ENCODE measurements at places on chromosomes 5 and 9.

- DNase-seq = peak; percentile 50
Measured at GRCh38 chr5:57067597-57067924, 106.3 kb upstream of the GPBP1 start.

- DNase-seq = peak; percentile 51
Measured at GRCh38 chr9:113837334-113837733, 38.8 kb upstream of the ZNF618 start.

DNA sequence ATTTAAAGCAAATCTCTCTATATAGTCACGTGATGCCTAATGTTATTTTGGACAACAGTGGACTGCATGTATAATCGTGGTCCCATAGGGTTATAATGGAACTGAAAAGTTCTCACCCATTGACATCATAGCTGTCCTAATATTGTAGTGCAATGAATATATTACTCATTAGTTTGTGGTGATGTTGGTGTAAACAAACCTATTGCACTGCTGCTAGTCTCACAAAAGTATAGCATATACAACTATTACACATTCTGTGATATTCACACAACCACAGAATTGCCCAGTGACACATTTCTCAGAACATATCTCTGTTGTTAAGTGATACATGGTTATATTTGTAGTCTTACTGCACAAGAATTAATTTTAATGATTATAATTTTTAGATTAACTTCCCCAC lies 37.7 kb downstream of the IPO11 start:
- peak; percentile 23 for DNase-seq

GRCh38 chr9:18668944-18669343 lies 195.0 kb downstream of the ADAMTSL1 start:
- peak; percentile 21 for DNase-seq

DNA sequence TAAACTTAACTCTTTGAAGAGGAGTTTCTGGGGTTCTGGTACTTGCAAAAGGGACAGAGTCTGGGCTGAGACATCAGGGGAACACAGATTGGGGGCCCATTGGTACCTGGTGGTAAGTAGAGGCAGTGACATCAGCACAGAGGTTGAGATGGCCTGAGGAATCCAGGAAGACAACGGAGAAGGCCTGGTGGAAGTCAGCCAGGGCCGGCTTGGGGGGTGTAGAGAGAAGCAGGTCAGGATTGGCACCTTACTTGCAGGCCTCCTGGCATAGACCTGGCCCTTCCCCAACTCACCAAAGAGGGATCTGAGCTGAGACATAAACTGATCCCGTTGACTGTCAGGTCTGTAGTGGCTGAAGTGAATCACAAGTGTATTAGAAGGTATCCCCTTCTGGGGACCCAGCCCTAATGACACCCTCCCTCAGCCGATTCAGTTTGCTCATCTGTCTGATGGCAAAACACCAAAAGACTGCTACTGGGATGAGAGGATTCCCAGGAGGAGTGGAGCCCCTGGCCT lies 5.5 kb downstream of the NOL6 start:
- no peak for DNase-seq

- no peak for DNase-seq
Measured at GRCh38 chr5:94196953-94197352, 421.5 kb downstream of the KIAA0825 start.

DNA sequence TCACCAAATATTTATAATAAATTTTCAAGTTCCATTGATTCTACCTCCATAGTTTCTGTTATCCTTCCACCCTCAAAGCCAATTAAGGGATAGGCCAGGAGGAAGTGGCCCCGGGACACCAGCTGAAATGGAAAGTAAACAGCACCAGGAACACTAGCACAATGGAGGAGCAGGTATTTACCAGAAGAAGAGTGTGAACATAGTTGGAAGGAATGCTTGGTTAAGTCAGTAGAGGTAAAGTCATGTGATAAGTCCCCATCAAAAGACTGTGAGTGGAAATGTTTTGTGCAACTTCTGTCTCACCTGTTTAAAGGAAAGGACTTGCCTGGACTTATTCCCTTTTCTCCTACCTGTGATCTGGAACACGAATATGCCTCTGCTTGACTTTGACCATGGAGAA lies 146.7 kb upstream of the RAI14 start:
- no peak for DNase-seq

DNA sequence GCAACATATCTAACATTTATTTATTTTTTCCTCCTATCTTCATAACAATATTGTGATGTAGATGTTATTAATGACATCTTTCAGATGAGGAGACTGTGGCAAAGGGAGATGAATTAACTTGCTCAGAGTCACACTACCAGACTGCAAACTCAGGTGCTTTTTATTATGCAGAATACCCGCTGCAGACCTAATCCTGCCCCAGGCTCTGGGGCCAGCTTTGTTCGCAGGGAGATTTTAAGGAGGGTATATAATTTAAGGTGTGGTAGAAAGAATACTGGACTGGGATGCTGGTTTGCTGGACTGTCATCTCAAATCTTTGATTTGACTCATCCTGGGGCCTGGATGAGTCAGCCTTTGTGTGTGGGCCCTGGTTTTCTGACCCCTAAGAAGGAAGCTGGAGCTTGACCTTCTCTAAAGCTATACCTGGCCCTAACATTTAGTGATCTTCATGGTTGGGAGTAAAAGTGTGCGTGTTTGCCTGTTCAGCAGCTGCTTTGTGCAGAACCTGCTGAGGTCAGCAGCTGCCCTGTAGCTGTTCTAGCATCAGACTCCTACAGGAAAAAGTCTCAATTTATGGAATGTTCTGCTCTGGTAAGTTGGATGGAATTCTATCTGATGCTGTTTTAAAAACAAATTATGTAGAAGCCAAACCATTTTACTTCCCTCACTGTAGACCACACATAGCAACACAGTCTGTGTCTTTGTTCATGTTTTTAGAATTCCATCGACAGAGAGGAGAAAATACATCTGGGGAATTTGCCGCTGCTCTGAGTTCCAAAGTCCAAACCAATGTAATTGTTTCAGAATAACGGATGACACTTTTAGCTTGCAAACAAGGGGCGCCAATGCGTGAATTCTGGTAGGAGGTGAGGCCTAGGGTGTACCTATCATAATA lies 4.5 kb downstream of the SLC36A1 start:
- DNase-seq = peak; percentile 57

DNA sequence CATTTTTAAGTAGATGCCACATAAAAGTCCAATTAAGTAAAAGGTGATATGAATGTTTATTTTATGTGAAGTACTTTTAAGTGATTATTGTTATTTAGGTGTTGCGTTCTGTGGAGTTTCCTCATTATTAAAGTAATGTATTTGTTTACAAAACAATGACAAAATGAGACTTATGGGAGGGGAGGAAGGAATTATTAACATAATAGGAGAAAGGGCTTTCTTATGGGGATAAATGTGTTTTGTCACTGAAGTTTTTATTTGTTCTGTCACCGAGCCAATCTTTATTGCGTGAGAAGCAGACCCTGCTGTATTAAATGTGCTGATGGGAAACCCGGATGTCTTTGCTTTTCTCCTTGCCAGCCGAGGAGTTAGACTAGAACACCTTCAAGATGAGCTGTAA lies 44.5 kb downstream of the TRIO start:
- DNase-seq = peak; percentile 71

DNA sequence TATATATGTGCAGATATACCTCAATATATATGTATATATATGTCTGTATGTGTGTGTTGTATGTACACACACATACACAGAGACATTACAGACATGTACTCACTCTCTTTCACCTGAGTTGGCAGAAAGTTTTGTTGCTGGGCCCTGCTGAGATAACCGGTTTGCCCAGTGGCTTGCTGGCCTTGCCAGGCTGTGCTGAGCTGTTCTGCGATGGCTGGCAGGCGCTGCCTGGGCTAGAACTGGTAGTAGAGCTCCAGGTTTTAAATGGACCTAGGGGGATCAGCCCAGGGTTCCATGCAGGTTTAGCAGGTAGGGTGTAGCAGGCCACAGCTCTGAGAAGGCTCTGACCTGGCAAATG lies 394.3 kb downstream of the GADD45G start:
- no peak for DNase-seq

GRCh38 chr9:110183208-110184145 lies 24.5 kb downstream of the C9orf152 start:
- DNase-seq = peak; percentile 71

GRCh38 chr9:131633491-131634031 lies 88.2 kb downstream of the PRRT1B start:
- DNase-seq = no peak

GRCh38 chr5:81020478-81021167 lies 60.5 kb downstream of the RASGRF2 start:
- DNase-seq = peak; percentile 39

DNA sequence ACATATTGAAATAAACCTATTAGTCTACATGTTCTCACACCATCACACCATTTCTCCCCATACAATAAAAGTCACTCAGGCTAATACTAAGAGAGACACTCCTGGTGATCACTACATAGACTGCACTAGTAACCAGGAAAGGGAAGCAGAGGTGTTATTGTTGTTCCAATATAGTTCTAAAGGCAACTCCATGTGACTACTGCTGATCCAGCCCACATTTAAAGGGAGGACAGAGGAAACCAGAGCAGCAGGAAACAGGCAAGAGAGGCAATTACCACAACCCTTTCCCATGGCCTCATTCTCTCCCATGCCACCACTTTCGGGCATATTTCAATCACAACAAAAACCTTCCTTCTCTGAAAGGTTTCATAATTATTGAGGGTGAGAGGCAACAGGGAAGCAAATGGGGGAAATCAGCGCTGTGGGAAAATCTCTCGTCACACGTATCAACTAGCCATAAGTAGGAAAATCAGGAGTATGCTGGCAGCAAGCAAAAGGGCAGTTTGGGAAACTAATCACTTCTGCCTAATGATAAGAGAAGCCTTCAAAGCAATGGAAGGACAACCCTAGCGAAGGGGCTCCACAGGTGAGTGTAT lies 1.8 kb downstream of the UBAP2 start:
- peak; percentile 28 for DNase-seq

DNA sequence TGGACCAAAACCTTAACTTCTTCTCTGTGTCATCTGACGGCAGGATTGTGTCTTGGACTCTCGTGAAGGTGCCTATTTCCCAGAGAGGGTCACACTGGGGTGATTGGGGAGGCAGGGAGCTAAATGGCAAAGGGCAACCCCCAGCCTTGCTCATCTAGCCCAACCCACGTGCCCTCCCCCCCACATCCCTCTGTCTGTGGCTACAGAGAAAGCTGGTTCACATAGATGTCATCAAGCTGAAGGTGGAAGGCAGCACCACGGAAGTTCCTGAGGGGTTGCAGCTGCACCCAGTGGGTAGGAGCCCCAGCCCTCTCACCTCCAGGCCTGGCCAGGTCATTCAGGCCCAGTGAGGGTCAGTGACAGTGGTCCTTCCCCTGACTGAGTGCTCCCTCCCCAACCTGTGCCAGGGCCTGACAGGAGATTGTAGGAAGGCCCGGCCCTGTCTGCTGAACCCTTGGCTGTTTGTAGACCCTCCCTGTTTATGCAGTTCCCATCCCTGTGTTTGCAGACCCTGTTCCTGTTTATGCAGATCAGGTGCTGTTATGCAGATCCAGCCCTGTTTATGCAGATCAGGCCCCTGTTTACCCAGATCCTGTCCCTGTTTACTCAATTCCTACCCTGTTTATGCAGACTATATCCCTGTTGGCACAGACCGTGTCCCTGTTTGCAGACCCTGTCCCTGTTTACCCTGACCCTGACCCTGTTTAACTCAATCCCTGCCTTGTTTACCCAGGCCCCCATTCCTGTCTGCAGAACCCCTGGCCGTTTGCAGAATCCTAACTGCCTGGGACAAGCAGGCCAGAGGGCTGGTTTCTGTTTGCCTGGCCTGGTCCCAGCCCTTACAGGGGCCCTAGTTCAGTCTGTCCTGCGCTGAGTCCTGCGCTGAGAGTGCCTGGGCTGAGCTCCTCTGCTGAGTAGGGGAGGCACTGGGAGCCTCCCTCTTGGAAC lies 10.4 kb downstream of the ENHO start:
- no peak for DNase-seq

- no peak for DNase-seq
Measured at GRCh38 chr9:82993856-82994605, 68.9 kb downstream of the RASEF start.

- DNase-seq = no peak
Measured at GRCh38 chr5:112628214-112628980, 109.3 kb upstream of the APC start.

DNA sequence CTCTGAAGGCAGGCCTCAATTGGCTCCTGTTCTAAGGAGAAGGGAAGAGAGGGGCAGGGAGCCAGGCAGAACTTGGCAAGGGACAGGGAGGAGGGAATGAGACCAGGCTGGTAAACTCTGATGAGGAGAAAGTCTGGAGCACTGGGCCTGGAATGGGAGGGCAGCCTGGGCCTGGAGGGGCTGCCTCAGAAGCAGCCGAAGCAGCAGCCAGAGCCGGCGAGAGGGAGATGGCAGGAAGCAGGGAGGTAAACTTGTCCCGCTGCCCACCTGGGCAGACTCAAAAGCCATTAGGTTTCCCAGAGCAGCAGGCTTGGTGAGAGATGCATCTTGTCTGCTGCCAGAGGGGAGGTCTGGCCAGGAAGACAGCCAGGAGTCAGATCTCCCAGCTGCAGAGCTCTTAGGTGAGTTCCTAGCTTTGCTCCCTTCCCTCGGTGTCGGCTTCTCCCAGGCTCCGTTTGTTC lies 37.0 kb upstream of the CRB2 start:
- DNase-seq = no peak

- DNase-seq = no peak
Measured at GRCh38 chr9:79046401-79046800, 525.4 kb upstream of the TLE4 start.

DNA sequence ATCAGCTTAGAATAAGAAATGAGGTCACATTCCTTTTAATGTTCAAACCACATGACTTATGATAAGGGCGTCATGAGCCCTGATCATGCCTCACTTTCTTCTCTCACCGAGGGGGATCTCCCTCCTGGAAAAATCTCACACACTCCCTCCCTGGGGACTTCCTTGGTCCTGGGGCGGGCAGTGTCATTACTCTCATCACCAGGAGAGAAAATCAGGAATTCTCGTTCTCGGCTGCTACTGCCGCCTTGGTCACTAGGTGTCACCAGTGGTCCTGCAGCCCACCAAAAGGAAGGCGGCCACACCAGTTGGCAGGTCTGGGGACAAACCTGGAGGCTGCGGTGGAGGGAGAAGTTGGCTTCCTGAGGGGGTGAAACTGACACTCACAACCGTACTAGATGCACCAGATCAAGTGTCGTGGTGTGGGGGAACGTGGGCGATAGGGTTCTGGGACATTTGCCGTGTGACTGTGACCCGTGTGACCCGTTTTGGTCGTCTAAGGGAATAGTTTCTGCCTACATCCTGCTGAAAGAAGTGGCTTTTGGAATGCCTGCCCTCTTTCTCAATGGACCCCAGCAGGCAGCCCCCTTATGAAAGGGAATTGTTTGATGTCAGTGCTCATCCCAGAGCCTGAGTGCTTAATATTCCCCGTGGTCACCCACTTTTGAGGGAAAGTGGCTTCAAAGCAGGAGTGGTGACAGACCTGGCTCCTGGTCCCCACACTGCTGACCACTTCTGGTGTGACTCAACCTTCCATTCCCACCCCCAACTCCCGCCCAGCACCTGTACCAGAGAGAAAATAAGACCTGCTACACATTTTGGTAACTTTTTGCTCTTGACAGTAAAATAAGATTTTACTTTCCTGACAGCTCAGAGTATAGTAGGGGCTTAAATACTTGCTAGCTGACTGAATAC lies 63.2 kb downstream of the ACER2 start:
- peak; percentile 44 for DNase-seq

- DNase-seq = no peak
Measured at GRCh38 chr9:72211047-72211446, 61.8 kb downstream of the GDA start.

- no peak for DNase-seq
Measured at GRCh38 chr5:75169516-75169915, 67.2 kb downstream of the ANKRD31 start.

Measured in iris pigment epithelial cell (primary cell).